NCI-H226 (cell line): ENCODE measurements at places on chromosomes 4 and X.

GRCh38 chr4:21592970-21593670 is 355.5 kb downstream of the KCNIP4 start:
- DNase-seq: no peak

- DNase-seq: peak; percentile 45
Measured at GRCh38 chr4:30535255-30535654, 184.9 kb upstream of the PCDH7 start.

DNA sequence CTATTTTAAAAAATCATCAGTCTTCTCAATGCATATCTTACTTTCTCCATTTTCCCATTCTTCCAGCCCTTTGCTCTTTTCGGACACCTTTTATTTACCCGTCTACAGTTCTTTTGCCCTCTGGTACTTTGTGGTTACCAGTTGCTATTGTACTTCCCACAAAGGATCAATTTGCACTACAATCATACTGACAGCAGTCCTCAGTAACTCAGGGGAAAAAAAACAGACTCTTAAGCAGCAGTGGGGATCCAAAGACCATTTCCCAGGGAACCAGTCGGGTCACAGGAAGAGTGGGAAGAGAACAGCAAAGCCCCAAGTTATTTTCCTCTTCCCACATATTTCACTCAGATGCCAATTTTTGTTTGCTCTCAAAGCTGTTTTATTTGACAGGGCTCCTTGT is 23.1 kb downstream of the DMD start:
- DNase-seq: no peak

GRCh38 chr4:56374956-56375355 is 12.3 kb downstream of the AASDH start:
- DNase-seq: no peak

- peak; percentile 52 for DNase-seq
Measured at GRCh38 chr4:102789317-102789717, 28.5 kb upstream of the MANBA start.

GRCh38 chr4:128355305-128355704 is 67.7 kb upstream of the PGRMC2 start:
- peak; percentile 53 for DNase-seq

DNA sequence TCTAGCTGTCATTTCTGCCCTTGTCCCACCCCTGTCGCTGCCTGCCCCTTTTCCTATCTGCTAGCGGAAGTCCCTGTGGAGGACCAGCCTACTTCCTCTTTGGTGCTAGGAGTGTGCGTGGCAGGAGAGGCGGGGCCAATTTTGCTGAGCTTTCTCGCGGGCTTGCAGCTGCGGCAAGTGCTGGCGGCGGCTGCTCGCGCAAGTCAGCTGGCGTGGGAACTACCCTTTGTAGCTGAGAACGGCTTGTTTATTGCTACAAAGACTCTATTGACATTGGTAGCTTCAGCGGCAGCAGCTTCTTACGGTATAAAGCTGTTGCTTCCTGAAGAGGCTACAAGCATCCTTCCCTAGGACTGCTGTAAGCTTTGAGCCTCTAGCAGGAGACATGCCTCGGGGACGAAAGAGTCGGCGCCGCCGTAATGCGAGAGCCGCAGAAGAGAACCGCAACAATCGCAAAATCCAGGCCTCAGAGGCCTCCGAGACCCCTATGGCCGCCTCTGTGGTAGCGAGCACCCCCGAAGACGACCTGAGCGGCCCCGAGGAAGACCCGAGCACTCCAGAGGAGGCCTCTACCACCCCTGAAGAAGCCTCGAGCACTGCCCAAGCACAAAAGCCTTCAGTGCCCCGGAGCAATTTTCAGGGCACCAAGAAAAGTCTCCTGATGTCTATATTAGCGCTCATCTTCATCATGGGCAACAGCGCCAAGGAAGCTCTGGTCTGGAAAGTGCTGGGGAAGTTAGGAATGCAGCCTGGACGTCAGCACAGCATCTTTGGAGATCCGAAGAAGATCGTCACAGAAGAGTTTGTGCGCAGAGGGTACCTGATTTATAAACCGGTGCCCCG is at the start of gene MAGEH1:
MAGEH1 (plus strand) TSS at position 138 of the 843 bp plus-strand sequence; CDS start at position 386, 248 bp downstream.
- DNase-seq: no peak

- no peak for DNase-seq
Measured at GRCh38 chrX:136227948-136228838, 23.0 kb downstream of the MAP7D3 start.

GRCh38 chrX:71532078-71532752 is 689 bp upstream of the OGT start:
- no peak for DNase-seq

GRCh38 chrX:37685381-37686359 is at the start of gene XK:
XK (plus strand) TSS chrX:37685791; CDS start chrX:37685962, 171 bp downstream.
- peak; percentile 8 for DNase-seq

DNA sequence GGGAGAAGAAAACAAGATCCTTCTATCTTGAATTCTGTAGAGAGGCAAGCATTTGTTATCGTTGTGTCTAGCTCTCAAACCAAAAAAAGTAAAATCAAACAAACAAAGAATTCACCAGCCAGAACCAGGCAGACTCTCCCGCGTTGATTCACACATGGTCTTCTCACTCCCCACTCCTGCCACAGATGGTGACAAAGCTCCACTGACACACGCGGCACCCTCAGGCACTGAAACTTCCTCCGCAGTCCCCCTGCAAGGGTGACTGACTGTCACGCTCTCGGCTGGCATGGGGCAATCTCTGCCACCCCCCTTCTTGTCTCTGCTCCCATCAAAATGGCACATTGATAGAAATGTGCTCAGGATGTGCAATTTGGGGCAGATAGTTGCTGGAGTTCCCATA is 304.9 kb downstream of the DHX15 start:
- DNase-seq: no peak

- DNase-seq: no peak
Measured at GRCh38 chr4:102606261-102606660, 105.1 kb downstream of the NFKB1 start.

DNA sequence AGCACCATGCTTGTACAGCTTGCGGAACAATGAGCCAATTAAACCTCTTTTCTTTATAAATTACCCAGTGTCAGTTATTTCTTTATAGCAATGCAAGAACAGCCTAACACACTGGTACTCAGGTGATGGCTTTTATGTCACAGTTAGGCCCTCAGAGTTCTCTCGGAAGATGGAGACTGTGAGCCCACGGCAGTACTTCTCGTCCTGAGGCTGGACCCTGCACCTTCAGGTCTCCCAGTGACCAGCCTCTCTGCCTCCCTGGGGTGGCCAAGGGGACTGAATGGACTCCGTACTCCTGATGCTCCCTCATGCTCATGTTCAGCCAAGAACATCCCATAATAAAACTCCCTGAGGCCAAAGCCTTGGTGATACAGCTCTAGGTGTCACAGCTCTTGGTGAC is 25.0 kb upstream of the PDLIM3 start:
- no peak for DNase-seq

GRCh38 chr4:104728380-104729122 is 233.9 kb upstream of the CXXC4 start:
- DNase-seq: peak; percentile 56

- DNase-seq: no peak
Measured at GRCh38 chr4:168695288-168695687, 198.4 kb downstream of the PALLD start.

DNA sequence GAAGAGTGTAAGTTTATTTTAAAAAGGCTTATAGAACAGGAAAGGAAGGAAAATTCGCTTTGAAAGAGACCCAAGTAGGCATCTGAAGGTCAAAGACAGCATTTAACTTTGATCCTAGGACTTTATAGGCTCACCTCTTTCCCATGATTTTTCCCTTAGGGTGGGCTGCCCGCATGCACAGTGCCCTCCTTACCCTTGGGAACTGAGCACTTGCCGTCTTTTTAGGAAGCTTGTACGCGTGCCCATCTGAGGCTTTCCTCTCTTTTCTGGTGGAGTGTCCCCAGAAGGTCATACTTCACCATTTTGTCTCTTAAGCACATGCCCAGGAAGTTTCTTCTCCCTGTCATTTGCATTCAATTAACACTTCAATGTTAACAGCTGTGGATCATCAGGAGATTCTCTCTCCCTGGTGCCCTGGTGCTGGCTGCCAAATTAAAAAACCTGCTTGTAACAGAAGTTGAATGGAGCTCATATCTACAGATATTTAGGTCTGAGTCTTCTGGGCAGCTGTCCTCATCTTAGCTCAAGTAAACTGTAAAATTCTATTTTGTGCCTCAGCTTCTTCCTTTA is 38.4 kb upstream of the IL9R start:
- DNase-seq: no peak

DNA sequence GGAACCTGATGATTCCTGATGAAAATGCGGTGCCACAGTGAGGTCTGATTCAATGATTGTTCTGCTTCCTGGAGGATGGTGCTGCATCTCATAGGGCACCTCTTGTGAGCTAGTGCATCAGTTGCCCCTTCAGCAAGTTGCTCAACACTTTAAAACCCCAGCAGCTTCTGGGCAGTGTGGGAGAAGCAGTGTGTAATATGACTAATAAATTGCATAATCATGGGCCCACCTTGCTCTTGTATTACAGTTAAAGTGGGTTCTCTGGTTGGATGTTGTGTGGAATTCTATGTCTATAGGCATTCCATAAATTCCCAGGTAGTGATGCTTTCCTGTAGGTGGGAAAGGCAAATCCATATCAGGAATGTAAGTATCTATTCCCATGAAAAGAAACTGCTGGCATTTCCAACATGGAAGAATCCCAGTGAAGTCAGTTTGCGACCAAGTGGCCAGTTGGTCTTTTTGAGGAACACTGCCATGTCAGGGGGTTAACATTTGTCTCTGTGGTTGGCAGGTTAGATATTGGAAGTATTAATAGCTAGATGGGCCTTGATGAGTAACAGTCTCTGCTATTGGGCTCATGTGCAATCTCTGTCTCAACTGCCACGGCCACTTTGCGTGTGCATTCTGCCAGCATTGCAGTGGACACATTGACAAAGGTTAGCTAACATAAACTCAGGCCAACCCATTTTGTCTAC is 121.1 kb upstream of the OTUD4 start:
- peak; percentile 91 for DNase-seq

DNA sequence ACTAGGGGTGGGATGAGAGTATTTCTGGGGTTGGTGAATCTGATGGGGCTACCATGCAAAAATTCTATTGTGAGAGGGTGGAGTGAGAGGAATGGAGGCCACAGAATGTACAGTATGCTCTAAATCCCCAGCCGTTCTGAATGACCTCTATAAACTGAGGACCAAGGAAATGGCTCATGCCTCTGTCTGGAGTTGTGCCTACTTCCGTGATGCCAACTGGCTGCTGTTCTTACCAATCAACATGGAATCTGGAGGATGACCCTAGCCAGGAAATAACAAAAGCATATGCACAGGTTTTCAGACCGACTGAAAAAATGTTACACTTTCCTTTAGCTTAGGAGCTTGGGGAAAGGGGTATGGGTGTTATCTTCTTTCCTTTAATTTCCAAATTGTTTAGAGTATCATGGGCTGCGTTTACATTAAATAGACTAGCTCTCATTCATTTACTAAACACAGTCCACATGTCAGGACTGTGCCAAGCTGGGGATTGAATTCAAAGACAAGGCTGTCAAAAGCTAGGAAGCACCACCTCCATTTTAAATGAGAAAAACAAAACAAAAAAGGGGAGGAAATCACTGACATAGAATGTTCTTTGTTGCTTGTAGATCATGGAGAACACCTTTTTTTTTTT is 20.2 kb upstream of the CCKAR start:
- no peak for DNase-seq

- no peak for DNase-seq
Measured at GRCh38 chrX:11073381-11073780, 37.8 kb upstream of the HCCS start.

- no peak for DNase-seq
Measured at GRCh38 chr4:36189511-36190226, 54.6 kb downstream of the ARAP2 start.

DNA sequence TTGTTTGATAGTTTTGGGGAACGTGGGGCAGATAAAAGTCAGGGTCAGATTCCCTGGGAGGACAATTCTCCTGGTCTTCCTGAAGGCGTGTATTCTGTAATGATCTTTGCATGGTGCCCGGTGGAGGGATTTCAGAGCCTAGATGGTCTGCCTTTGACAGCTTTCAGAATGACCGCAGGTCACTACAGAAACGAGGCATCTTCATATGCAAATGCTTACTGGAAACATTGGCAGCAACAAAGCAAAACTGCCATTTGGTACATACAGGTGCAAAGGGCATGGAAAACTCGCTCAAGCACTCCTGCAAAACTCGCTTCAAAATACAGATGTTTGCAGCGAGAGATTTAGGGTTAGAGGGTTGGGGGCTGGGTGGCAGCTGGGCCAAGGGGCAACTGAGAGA is 8.8 kb downstream of the C4orf50 start:
- no peak for DNase-seq

DNA sequence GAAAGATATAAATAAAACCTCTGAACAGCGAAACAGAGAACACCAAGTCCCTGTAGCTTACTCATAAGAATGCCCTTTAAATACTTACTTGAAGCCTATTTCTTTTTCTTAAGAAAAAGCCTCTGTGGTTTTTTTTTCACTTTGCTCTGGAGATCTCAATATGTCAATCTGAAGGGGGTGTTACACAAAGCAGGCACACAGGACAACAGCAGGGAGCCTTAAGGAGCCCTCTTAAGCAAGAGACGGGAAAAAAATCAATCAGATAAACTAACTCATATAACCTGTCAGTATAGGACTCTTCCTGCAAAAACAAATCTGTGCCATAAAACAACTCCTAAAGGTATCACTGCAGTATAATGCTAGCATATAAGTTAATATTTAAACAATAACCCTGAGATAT is 611.1 kb upstream of the ATOH1 start:
- DNase-seq: no peak

DNA sequence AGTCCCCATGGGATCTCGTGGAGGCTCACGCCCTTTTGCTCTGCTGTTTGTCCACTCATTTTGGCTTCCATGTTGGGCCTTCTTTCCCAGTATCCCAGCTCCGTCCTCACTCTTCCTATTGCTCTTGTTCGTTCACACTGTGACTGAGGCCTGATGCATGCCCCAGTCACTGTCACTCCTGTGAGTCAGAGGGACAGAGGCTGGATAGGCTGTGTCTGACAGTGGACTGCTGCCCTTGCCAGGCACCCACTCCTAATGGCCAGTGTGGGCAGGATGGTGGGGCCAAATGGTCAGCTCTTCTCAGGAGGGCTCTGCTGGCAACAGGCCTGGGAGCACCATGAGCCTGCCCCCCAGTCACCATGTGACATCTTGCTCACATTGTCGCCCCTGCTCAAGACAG is 40.0 kb downstream of the HADH start:
- DNase-seq: no peak

DNA sequence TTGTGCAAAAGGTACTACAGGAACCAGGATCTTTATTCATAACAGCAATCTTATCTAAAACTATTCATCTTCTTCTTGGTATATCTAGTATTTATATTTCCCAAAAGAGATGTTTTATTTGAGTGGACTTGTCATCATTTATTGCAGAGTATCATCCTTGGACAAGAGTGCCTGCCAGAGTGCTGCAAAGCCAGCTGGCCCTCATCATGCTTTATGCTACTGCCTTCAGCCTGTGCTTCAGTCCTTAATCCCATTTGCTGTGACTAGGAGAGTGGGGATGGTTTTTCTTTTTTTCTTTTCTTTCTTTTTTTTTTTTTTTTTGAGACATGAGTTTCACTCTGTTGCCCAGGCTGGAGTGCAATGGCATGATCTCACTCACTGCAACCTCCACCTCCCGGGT is 33.5 kb upstream of the ELF2 start:
- no peak for DNase-seq

GRCh38 chr4:71261001-71261400 is 77.8 kb upstream of the SLC4A4 start:
- DNase-seq: no peak
